H9 (cell line): ENCODE measurements at places on chromosomes 11 and 22. TPM values are rescaled to one million over a fixed set of nuclear protein-coding genes. Genes with fewer than 3 reads are reported as not detected.

DNA sequence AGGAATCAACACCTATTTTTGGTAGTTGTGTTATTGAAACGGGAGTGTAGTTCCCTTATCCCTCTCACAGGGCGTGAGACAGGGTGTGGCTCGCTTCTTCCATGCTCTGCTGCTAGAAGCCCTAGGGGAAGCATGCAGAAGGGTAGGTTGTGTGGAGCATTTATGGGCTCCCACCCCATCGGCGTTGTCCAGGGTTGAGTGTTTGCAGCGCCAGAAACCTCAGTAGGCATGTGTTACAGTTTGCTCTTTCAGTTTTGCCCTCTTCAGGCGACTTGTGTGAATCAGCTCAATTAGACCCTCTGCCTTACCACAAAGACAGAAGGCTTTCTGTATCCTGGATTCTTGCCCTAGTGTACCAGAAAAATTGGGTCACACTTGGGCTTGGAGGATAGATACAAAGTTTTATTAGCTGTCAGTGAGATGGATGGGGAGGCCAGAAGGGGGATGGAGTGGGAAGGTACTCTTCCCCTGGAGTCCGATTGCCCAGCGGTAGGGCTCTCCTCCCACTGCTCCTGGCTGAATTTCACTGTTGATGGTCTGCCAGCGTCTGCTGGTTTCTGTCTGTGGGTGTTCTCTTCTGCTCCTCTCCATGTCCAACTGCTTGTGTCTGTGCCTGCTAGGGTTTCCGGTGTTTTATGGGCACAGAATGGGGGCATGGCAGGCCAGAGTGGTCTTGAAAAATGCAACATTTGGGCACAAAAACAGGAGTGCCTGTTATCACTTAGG is 358.3 kb upstream of the CTSC start:
- no peaks in the 10 kb centered on the region for H3K4me1 ChIP-seq
- H3K27me3 ChIP-seq = no peaks in the 10 kb centered on the region
- no peak overlapping the region for H3K4me3 ChIP-seq
- no peaks in the 10 kb centered on the region for H3K36me3 ChIP-seq
- DNase-seq = no peak
- H3K27ac ChIP-seq = no peak overlapping the region

GRCh38 chr22:19882446-19883381 is 28.0 kb upstream of the GNB1L start:
- H3K4me3 ChIP-seq = no peak overlapping the region
- H3K36me3 ChIP-seq = no peaks in the 10 kb centered on the region
- peaks cover 2% of the 10 kb centered on the region; the same call in 1 of the 2 replicates for H3K4me1 ChIP-seq
- no peaks in the 10 kb centered on the region for H3K27me3 ChIP-seq
- H3K27ac ChIP-seq = no peak overlapping the region

DNA sequence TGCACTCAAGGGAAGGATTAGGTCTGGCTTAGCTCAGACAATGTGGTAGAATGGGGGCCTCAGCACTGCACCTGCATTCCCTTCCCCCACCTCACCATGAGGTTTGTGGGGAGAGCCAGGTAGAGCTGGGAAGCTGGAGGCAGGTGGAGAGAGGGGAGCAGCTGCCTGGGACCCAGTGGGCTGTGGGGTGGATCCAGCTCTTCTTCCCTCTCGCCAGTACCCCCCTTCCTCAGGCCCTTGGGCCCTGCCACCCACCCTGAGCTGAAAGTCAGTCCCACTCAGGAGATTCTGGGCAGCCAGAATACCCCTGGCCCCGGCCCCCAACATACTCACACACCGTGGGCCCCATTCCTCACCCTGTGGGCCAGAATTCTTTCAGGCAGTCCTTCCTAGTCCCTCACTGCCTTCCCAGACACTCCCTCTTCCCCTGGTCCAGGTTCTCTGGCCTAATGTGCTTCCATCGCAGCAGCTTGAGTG is 3.1 kb upstream of the POLD4 start:
- DNase-seq = no peak
- no peaks in the 10 kb centered on the region; the same call in 1 of the 2 replicates for H3K27me3 ChIP-seq
- H3K27ac ChIP-seq = no peak overlapping the region

DNA sequence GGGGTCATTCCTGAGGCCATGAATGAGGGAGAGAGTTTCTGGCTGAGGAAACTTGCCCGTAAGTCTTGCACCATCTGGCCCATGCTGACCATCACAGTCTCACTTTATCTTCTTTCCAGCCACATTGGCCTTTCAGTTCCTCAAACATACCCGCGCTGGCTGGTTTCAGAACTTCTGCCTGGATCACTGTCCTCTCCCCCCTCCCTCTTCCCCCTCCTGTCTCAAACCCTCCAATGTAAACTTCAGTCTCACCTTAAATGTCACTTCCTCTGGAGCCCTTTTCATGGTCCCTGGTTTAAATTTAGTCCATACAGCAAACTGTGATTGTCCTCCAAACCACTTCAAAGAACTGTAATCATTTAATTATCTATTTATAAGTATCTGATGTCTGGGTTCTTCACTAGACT is 3.7 kb upstream of the TMEM109 start:
- H3K36me3 ChIP-seq = no peaks in the 10 kb centered on the region
- H3K27me3 ChIP-seq = no peaks in the 10 kb centered on the region; the same call in 1 of the 2 replicates
- no peak for DNase-seq
- no peak overlapping the region for H3K4me3 ChIP-seq
- H3K27ac ChIP-seq = no peak overlapping the region
- H3K4me1 ChIP-seq = no peaks in the 10 kb centered on the region

DNA sequence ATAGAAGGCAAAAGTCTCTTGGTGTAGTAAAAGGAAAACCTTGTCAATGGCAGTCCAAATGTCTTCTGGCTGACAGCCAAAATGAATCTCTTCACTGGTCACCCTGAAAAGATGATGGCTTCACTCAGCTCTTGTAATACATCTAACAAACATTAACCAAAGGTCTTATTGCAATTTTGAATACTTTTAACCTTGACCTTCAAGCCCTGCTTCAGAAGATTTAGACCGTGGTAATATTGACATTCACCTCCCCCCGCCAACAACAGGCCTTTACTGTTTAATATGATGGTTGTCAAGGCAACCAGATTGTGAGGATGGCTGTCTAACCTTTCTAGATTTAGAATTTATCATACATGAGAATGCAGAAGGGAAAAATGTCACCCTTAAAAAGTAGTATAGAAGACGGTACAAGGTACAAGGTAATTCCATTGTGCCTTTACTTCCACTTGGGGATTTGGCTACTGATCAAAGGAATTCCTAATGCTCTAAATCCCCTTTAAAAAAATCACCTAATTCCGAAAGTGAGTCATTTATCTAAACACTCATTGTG is 342.3 kb downstream of the LARGE1 start:
- no peak for DNase-seq
- H3K4me3 ChIP-seq = no peak overlapping the region
- no peaks in the 10 kb centered on the region for H3K36me3 ChIP-seq
- H3K4me1 ChIP-seq = no peaks in the 10 kb centered on the region
- no peak overlapping the region for H3K27ac ChIP-seq
- no peaks in the 10 kb centered on the region for H3K27me3 ChIP-seq

GRCh38 chr11:106238704-106239360 is 161.4 kb downstream of the AASDHPPT start:
- no peaks in the 10 kb centered on the region for H3K36me3 ChIP-seq
- no peaks in the 10 kb centered on the region for H3K4me1 ChIP-seq
- H3K27ac ChIP-seq = no peak overlapping the region
- no peak overlapping the region for H3K4me3 ChIP-seq

HBG1 gene
- total RNA-seq = not detected in 2 replicates

HTR3A gene
- total RNA-seq = 3.5 and 4.1 TPM in 2 replicates

SART1 gene
- total RNA-seq = 52.0 and 57.8 TPM in 2 replicates

TAGLN gene
- total RNA-seq = 176 and 188 TPM in 2 replicates
